ENCODE measurements at places on chromosomes 2 and 18. TPM values are rescaled to one million over a fixed set of nuclear protein-coding genes. Genes with fewer than 3 reads are reported as not detected.

DNA sequence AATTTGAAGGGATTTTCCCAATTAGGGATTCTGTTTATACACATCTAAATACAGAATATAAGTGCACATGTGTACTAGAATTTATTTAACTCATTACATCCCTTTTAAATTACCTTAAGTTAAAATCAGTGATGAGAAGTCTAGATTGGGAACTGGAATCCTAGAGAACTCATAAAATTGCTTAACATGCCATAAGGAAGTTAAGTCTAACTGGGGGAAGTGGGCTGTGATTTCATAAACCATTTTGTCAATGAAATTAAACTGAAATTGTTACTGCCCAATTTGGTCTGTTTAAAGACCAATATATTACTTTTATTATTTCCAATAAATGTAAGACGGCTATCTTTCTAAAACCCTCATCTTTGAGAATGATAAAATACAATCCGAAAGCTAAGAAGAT lies 72.3 kb upstream of the CD226 start:
- DNase-seq, result no peak
- H3K27ac ChIP-seq, result no peak overlapping the region
- no peaks in the 10 kb centered on the region for H3K27me3 ChIP-seq
- H3K4me3 ChIP-seq, result no peak overlapping the region
- H3K4me1 ChIP-seq, result peaks cover 5% of the 10 kb centered on the region
- H3K36me3 ChIP-seq, result peaks cover 14% of the 10 kb centered on the region

- H3K27ac ChIP-seq, result no peak overlapping the region
- H3K27me3 ChIP-seq, result no peaks in the 10 kb centered on the region
- no peaks in the 10 kb centered on the region for H3K4me1 ChIP-seq
- no peaks in the 10 kb centered on the region for H3K36me3 ChIP-seq
- no peak for DNase-seq
Measured at GRCh38 chr2:211085056-211085680, 528.8 kb downstream of the CPS1 start.

RPL37A gene
- total RNA-seq, result 1,932 TPM

GCG gene
- total RNA-seq, result not detected

CLEC4F gene
- total RNA-seq, result 1.2 TPM

DNA sequence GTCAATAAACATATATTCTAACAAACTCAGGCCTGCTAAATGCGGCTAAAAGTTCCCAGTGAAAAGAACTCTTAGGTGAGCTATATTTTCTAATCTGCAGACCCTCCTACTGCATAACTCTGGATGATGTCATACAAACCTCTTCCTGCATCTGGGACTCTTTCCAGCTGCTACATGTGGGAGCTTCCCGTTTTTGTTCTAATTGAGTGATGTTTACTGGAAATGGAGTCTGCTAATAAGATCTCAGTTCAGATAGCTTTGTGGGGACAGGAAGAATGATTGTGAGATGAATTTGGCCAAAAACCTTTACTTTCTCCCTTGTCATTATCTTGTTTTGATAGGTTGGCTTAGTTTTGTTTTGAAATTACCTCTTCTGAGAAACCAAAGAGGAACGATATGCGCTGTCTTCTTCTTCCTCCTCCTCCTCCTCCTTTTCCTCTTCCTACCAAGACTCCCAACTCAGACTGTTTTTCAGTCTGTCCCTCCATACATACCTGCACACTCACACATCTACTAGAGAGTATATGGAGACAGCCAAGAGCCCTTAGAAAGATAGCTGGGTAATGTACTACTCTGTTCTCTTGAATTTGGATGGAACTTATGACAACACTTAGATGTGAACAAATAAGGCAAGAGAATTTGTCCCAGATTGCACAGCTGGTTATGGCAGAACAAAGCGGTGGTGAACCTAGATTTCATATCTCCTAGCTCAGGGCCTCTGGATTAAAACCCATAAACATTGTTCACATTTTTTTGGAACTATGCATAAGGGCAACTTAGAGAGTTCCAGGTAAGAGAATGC lies 39.8 kb upstream of the AAK1 start:
- H3K27me3 ChIP-seq, result no peaks in the 10 kb centered on the region
- H3K27ac ChIP-seq, result peak overlapping the region; percentile 71
- no peak overlapping the region for H3K4me3 ChIP-seq
- no peaks in the 10 kb centered on the region for H3K36me3 ChIP-seq

- H3K36me3 ChIP-seq, result peaks cover 9% of the 10 kb centered on the region
- H3K4me1 ChIP-seq, result no peaks in the 10 kb centered on the region
Measured at GRCh38 chr18:70135604-70136003, 69.9 kb downstream of the RTTN start.

SCN7A gene
- total RNA-seq, result 97.1 TPM

ADGRF3 gene
- total RNA-seq, result 0.17 TPM

GRCh38 chr2:136168720-136169119 lies 50.8 kb upstream of the CXCR4 start:
- H3K4me1 ChIP-seq, result no peaks in the 10 kb centered on the region
- H3K27me3 ChIP-seq, result no peaks in the 10 kb centered on the region
- H3K27ac ChIP-seq, result no peak overlapping the region
- DNase-seq, result no peak

DNA sequence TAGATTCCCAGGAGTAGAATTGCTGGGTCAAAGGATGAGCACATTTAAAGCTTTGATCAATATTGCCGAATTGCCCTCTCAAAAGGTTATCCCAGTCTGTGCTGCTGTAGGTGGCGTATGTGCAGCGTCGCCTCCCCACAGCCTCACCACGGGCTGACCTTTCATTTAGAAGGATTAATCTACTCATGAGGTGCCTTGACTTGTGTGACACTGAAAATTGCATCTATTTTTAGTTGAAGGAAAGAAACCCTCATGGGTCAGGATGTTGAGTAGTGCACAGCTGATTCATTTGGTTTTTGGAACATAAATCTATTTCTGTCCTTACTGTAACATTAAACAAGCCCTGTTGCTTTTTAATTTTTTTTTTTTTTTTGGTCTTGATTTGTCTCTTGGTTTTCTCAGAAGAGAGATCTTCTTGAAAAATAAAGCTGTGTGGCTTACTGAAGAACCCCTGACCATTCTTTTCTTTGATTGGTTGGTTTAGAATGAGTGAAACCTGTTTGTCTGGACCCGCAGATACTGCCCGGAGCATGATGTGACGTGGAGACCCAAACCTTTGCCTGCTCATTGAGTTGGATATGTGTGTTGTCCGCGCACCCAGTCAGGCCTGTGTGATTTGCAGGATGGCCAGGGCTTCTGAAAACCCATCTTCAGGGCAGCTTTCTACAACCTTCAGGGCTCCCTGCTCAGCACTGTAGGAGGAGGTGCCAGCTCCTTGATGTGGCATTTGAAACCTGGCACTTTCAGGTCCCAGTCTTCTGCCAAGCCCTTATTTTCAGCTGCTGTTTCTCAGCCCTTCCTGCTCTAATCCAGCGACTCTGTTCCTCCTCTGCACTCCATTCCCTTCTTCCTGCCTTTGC lies 61.0 kb downstream of the LPIN1 start:
- no peaks in the 10 kb centered on the region for H3K4me1 ChIP-seq
- H3K27ac ChIP-seq, result no peak overlapping the region

GRCh38 chr2:193894081-193894480 lies 1699.3 kb upstream of the TMEFF2 start:
- DNase-seq, result no peak
- no peaks in the 10 kb centered on the region for H3K27me3 ChIP-seq
- H3K27ac ChIP-seq, result no peak overlapping the region
- no peak overlapping the region for H3K4me3 ChIP-seq

TM4SF20 gene
- not detected for total RNA-seq

GRCh38 chr2:38937548-38937947 lies 47.9 kb downstream of the ARHGEF33 start:
- H3K4me1 ChIP-seq, result no peaks in the 10 kb centered on the region
- no peaks in the 10 kb centered on the region for H3K36me3 ChIP-seq
- H3K4me3 ChIP-seq, result no peak overlapping the region

DNA sequence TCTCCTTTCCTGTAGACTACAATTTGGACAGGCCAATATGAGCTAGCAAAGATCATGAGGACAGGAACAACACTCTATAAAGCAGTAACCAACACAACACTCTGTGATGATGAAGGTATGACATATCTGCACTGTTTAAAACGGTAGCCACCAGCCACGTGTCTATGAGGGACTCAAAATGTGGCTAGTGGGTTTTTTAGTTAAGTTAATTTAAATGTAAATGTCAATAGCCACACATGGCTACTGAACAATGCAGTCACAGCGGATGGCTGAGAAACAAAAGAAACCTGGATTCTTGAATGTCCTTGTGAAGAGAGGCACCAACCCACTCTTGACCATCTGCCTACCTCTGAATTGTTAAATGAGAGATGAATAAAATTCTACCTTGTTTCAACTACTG lies 33.9 kb downstream of the FANCL start:
- H3K4me3 ChIP-seq, result no peak overlapping the region
- no peaks in the 10 kb centered on the region for H3K4me1 ChIP-seq
- no peaks in the 10 kb centered on the region for H3K36me3 ChIP-seq
- no peak overlapping the region for H3K27ac ChIP-seq
- H3K27me3 ChIP-seq, result no peaks in the 10 kb centered on the region
- DNase-seq, result no peak

DNA sequence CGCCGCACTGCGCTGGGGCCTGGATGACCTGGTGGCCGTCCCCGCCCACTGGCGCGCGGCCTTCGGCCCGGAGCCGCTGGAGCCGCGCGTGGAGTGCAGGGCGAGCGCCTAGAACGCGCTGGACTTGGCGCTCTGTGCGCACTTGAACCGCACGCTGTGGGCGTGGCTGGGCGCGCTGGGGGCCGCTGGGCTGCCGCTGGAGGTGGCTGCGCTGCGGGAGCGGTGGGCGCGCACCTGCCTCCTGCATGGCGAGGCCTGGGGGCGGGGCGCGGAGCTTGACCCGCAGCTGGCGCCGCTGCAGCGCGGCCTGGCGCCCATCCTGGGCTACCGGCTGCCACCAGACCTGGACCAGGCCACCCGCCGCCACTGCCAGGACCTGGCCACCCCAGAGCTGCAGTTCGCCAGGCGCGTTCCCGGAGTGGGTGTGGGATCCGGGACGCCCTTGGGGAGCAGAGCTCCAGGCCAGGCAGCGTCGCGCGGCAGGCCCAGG lies 9.9 kb downstream of the AQP12B start:
- no peak for DNase-seq
- no peak overlapping the region for H3K4me3 ChIP-seq
- no peaks in the 10 kb centered on the region for H3K4me1 ChIP-seq
- H3K27ac ChIP-seq, result no peak overlapping the region
- no peaks in the 10 kb centered on the region for H3K36me3 ChIP-seq

GRCh38 chr18:67519592-67519991 lies 3.1 kb upstream of the DSEL start:
- peaks cover 9% of the 10 kb centered on the region for H3K4me1 ChIP-seq
- no peaks in the 10 kb centered on the region for H3K36me3 ChIP-seq
- DNase-seq, result no peak

GRCh38 chr18:35477497-35477896 lies 20.3 kb downstream of the INO80C start:
- H3K27ac ChIP-seq, result no peak overlapping the region
- DNase-seq, result no peak
- H3K36me3 ChIP-seq, result no peaks in the 10 kb centered on the region
- no peaks in the 10 kb centered on the region for H3K27me3 ChIP-seq
- H3K4me3 ChIP-seq, result no peak overlapping the region
- peaks cover 4% of the 10 kb centered on the region for H3K4me1 ChIP-seq

CREG2 gene
- total RNA-seq, result not detected

DNA sequence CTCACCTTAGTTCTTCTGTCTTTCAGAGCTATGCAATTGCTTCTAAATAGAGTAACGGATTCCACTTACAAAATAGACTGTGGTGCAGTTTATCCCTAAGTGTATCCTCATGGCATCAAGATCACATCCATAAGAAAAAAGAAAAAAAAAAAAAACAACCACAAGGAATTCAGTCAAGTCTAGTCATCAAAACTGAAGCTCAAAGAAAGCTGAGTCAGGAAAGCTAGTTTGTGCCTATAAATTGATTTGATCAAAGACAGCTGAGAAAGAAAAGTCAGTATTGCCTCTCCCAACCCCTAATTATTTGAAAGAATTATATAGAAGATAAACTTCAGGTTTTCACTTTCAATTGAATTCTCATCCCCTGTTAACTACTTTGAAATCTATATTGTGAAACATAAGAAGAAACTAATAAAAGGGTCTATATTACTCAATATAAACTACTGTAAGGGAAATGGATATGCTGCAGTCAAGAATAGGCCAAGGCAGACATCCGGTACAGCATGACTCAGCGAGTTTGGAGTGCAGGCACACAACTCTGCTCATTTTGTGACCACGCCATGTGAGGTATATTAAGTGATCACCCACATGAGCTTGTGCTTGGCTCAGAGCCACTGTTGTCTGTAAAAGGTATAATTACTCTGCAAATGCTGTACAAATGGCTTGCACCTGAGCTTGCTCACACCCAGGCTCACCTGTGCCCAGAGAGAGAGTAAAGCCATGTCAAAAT lies 568.1 kb upstream of the CRIM1 start:
- no peak for DNase-seq
- H3K4me3 ChIP-seq, result no peak overlapping the region
- H3K27ac ChIP-seq, result no peak overlapping the region
- H3K36me3 ChIP-seq, result no peaks in the 10 kb centered on the region

DNA sequence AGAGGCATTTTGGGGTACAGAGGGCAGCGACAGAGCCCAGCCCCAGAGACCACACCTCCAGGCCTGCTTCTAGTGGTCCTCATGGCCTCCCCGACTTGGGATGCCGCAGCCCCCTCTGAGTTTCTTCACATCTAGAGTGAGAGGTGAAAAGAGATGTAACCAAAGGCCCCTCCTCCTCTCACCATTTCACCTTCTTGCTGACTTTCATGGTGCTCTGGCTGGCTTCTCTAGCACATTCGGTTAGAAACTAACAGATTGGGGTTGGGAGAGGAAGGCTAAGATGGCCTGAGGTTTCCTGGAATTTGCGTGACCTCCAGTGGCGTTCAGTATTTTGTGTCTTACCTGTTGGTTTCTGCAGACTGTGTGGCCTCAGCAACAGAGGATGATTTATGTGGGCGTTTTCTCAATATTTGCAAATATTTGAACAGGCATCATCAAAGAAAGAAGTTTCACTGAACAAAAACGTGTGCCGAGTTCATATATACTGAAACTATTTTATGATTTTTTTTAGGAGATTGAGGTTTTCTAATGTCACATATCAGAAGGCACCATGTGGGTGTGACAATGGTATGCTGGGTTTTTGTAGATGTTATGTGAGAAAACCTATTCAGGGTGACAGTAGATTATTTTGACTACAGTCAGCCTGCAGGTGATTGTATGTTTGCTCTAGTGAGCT lies 69.9 kb upstream of the BCL2L11 start:
- H3K36me3 ChIP-seq, result no peaks in the 10 kb centered on the region
- no peak overlapping the region for H3K4me3 ChIP-seq
- no peak overlapping the region for H3K27ac ChIP-seq
- no peaks in the 10 kb centered on the region for H3K27me3 ChIP-seq
- no peak for DNase-seq

GRCh38 chr2:146414456-146414855 lies 1430.4 kb upstream of the ACVR2A start:
- no peak for DNase-seq
- H3K36me3 ChIP-seq, result no peaks in the 10 kb centered on the region
- H3K27me3 ChIP-seq, result no peaks in the 10 kb centered on the region
- no peak overlapping the region for H3K4me3 ChIP-seq
- no peak overlapping the region for H3K27ac ChIP-seq

MAP3K19 gene
- total RNA-seq, result not detected

All from upper lobe of right lung (tissue), 1 donor.